ENCODE measurements at places on chromosomes 1 and 21. TPM values are rescaled to one million over a fixed set of nuclear protein-coding genes. Genes with fewer than 3 reads are reported as not detected.

Gene CELA2B
- total RNA-seq: not detected

Gene AADACL4
- not detected for total RNA-seq

Gene AK2
- 70.2 TPM for total RNA-seq

Gene PTPN22
- 2.3 TPM for total RNA-seq
